ENCODE measurements at places on chromosomes 7 and 10.

DNA sequence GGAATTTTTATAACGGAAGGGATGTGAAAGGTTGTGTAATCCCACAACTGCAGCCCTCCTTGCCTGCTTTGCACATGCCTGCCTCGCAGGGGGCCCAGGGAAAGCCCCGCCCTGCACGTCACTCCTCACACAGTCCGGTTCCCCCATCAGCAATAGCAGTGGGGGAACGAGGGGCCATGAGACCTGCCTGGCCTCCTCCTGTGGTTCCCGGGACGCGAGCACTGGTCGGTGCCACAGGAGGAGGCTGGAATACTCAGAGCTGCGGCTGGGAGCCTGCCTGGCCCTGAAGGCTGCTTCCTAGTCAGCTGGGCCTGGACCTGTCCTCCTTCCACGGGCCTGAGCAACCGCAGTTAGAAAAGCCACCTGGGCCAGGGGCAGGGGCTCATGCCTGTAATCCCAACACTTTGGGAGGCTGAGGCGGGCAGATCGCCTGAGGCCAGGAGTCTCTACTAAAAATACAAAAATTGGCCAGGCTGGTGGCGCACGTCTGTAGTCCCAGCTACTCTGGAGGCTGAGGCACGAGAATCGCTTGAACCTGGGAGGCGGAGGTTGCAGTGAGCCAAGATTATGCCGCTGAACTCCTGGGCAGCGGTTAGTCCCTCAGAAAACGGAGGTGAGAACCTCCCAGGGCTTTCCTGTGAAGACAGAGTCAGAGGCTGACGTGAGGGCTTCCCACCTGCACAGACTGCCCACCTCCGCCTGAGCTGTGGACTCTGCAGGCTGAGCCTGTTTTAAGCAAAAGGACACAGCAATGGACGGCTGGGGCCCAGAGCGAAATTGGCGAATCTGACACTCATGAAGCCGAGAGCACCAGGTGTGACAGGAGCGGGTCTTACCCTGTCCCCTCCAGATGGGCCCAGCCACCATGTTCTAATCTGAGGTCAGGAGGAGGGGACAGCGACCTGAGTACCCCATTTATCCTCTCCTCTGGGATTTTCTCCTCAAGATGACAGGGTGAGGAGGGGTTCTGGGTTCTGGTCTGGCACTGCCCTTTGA lies 52.9 kb downstream of the VIPR2 start:
- DNase-seq: no peak

DNA sequence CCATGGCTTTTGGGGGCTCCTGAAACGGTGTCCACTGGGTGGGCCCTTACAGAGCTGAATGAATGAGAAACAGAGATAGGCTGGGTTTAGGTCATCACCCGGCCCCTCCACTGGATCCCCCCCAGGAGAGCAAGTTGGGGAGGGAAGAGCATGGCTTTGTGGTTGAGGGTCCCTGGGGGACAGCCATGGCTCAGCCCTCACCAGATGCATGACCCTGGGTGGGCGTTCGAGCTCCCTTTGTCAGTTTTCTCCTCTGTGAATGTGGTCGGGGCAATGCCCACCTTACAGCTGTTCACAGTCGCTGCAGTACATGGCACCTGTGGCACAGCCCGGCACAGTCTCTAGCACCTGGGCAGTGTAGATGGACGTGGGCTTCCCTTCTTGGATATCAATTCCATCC lies 40.6 kb upstream of the CXCL12 start:
- DNase-seq: no peak

- no peak for DNase-seq
Observed at GRCh38 chr10:113297226-113297625, 255.6 kb upstream of the HABP2 start.

GRCh38 chr10:100481462-100482081 lies 18.8 kb downstream of the WNT8B start:
- peak; percentile 83 for DNase-seq

- DNase-seq: no peak
Observed at GRCh38 chr7:98339043-98339442, 57.6 kb downstream of the BRI3 start.

DNA sequence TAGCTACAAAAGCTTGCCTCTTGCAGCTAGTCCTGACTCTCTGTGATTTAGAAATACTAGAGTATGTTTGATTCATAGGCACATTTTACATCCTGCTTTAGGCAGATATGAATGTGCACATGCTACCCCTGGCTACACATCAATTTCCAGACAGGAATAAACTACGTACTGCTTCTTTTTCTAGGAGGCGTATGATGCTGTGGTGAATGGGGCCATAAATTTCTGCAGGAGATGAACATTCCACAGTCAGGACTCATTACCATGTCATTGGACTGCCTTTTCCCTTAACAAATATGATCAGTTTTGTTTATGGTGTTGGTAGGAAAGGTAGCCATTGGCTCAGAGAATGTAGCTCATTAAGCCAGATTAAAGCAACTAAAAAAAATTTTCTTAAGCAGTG lies 50.1 kb upstream of the IFRD1 start:
- DNase-seq: no peak

DNA sequence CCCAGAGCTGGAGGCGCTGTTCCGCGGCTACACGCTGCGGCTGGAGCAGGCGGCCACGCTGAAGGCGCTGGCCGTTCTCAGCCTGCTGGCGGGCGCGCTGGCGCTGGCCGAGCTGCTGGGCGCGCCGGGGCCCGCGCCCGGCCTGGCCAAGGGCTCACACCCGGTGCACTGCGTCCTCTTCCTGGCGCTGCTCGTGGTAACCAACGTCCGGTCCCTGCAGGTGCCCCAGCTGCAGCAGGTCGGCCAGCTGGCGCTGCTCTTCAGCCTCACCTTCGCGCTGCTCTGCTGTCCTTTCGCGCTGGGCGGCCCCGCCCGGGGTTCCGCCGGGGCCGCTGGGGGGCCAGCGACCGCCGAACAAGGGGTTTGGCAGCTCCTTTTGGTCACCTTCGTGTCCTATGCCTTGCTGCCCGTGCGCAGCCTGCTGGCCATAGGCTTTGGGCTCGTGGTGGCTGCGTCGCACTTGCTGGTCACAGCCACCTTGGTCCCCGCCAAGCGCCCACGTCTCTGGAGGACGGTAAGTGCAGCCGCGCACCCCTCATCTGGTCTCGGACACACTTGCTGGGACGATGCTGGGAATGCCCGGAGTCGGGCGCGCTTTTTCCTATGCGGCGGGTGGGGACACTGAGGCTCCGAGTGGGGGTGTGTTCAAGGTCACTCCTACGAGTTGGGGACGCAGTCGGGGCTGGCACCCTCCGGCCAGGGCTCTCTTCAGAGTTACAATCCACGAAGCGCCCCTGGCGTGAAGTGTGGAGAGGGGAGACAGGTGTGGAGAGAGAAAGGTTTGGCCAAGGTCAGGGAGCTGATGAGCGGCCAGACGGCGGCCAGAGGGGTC lies 717 bp downstream of the ADCY1 start:
- DNase-seq: no peak

DNA sequence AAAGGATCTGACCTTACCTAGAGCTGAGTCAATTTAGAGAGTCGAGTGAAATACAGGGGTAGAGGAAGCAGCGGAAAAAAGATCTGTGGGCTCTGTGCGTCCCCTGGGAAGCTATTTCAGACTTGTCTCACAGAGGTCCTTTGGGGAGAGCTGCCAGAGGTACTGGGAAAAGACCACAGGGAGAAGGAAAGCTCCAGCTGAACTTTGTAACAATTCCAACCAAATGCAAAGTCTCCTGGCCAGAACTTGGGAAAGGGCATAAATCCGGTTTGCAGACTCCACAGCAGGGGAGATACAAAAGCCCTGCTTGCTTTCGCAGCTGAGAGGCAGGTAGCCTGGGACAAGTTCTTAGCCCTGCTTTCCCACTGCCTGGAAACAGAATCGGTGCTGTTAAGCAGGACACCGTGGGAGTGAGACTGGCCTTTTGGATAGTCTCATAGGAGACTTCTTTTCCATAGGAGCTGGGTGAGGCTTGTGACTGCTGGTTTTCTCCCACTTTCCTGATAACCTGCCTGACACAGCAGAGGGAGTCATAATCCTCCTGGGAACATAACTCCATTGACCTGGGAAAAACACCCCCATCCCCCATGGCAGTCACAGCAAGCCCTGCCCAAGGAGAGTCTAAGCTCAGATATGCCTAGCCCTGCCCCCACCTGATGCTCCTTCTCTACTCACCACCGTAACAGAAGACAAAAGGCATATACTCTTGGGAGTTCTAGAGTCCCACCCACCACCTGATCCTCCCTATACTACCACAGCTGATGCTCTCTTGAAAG lies 926.2 kb downstream of the KCNMA1 start:
- no peak for DNase-seq

DNA sequence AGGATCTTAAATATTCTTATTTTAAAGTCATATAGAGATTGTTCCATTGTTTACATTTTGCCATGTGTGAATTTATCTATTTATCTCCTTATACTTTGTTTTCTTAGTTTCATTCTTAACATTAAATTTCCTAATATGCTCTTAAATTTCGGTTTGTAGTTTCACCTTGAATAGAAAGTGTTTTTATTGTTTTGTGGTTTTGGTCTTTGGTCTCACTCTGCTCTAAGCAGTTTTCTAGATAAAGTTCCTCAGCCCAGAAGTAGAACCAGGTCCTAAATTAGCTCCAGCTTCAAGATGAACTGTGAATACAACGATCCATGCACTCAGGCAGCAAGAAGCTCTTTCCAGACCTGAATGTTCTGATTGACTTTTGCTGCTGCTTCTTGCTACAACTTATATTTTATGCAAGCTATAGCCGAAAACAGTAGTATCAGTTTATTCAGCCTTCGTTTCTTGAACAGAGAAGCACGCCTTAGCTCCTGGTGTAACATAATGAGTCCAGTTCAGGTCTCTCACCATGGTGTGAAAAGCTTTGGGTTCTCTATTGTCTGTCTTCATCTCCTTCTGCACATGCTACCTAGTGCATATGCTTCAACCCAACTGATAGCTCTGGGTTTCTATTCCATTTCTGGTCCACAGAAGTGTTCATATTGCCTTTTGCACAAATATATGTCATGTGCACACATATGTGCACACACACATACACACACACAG lies 95.3 kb downstream of the SEM1 start:
- DNase-seq: no peak

DNA sequence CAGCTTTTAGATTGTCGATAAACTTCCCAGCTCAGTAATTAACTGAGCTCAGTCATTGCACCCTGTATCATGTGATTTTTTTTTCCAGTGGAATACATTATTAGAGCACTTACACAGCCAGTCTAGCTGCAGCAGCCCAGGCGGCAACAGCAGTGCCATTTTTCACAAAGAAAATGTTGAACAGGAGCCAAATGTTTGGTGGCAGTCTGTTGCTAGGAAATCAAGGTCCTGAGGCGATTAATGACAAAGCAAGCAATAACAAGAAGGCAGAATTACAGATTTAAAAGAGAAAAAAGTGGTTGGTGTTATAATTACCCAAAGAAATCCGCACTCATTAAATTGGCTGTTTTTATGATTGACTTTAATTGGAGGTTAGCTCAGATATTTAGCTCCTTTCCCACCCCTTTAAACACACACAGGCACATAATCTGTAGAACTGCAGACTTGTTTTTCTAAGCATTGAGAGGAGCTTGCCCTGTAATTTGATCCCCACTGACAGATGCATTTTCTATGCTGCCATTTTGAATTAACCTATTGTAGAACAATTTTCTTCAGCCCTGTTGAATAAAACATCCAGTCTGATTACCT lies 267.4 kb downstream of the ADK start:
- DNase-seq: peak; percentile 95

DNA sequence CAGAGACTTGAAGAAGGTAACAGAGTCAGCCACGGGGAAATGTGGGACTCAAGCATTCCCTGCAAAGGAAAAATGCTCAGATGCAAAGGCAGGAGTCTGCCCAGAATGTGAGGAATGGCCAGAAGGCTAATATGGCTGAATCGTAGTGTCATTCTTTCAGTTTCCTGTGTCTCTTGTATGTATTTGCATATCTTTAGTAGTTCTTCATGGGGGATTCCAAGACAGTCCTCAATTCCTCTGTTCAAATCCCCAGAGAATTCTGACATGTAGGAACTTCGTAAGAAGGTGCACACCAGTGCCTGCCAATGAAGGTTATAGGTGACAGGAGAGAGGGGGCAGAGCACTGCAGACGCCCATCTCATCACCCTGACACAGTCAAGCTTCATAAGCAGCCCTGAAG lies 154.4 kb downstream of the CACNB2 start:
- no peak for DNase-seq
